ENCODE measurements at places on chromosomes 1 and 21. TPM values are rescaled to one million over a fixed set of nuclear protein-coding genes. Genes with fewer than 3 reads are reported as not detected.

Gene ATAD3B
- total RNA-seq, result 37.2 TPM

Gene PARP1
- total RNA-seq, result 586 TPM

Gene GJA9
- not detected for total RNA-seq

Gene CDK11A
- 26.2 TPM for total RNA-seq

Gene MROH7
- not detected for total RNA-seq

Gene C4BPB
- total RNA-seq, result not detected

- no peak overlapping the region for H3K4me3 ChIP-seq
- no peak overlapping the region for H3K27ac ChIP-seq
- no peaks in the 10 kb centered on the region for H3K27me3 ChIP-seq
- DNase-seq, result no peak
- H3K36me3 ChIP-seq, result peaks cover 14% of the 10 kb centered on the region
Observed at GRCh38 chr1:169884634-169885033, 9.1 kb downstream of the SCYL3 start.

DNA sequence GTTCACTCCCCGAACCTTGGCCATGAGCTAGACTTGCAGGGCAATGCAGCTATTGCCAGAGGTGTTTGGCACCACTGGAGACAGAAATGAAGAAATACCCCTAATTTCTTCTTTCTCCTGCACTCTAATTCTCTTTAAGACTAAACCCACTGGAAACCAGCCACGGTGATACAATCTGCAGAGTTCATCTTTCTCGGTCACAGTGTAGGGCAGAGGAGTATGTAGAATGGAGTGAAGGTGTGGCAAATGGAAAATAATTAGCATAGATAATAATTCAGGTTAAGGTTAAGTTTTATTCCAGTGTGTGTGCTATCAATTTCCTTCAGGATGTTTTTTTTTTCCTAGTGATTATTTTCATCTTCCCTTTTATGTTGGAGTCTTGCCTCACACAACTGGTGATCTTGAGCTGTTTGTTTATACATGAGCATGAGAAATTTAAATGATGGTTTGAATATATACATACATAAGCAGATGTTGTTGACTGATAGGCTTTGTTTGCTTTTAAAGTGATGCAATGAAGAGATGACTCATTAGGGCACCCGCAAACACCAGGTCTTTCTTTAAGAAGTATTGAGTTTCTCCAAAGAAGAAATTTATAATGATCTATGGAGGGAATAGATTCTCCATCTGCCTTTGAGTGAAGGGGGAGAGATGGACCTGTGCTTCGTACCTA is 81.9 kb downstream of the SPATA17 start:
- no peak overlapping the region for H3K27ac ChIP-seq
- no peaks in the 10 kb centered on the region for H3K27me3 ChIP-seq
- peaks cover under 1% of the 10 kb centered on the region for H3K4me1 ChIP-seq

GRCh38 chr1:66275083-66275482 is 258.9 kb upstream of the SGIP1 start:
- H3K27me3 ChIP-seq, result no peaks in the 10 kb centered on the region
- peaks cover 74% of the 10 kb centered on the region for H3K4me1 ChIP-seq
- H3K4me3 ChIP-seq, result no peak overlapping the region
- H3K36me3 ChIP-seq, result no peaks in the 10 kb centered on the region
- DNase-seq, result no peak

DNA sequence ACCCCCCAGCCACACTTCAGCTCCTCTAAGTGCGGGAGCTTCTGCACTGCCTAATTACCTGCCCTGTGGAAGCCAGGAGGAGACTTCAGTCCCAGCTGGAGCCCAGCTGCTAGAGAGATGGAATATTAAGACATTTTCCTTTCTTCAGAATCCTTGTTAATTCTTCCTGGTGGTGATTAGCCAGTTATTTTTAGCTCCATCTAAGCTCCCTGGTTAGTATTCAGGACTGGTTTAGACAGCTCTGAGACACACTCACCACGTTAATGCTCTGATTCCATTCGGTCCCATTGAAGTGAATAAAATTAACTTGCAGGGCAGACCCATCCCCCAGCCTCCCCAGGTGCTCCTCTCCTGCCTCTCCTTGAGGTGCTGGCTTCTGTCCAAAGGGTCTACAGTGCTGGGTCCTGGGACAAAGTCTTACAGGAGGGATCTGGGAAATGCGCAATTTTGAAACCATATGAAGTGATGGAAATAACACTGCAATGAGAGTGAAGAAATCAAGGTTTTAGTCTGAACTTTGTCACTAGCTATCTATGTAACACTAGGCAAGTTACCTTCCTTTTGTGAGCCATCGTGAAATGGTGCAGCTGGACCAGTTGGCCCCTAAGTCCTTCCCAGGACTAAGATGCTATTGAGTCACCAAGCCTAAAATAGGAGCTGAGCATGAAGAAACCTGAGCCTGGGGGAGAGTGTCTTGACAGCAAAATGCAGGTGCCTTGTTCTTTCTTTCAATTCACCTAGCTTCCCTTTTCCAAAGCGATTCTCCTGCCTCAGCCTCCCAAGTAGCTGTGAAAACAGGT is 117.4 kb upstream of the ATP1A1 start:
- no peak overlapping the region for H3K4me3 ChIP-seq
- DNase-seq, result no peak
- H3K27ac ChIP-seq, result no peak overlapping the region
- H3K27me3 ChIP-seq, result no peaks in the 10 kb centered on the region
- H3K4me1 ChIP-seq, result peaks cover 65% of the 10 kb centered on the region
- no peaks in the 10 kb centered on the region for H3K36me3 ChIP-seq

DNA sequence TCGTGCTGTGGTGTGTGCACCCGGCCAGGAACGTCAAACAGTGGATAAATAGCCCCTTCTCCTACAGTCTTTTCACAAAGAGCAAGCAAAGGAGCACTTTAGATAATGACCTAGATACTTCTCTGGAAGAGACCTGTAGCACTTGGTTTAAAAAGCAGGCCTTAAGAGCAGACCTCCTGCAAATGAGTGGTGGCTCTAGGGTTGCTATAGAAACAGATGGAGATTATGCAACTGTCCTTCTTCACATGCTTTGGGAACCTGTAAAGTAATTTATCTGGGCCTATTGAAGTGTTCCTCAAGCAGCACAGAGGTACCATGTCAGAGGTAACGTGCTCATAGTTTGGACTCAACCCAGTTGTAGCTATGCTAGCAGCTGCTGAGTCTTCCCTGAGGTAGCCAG is 208.2 kb upstream of the KIAA0040 start:
- no peak for DNase-seq
- no peaks in the 10 kb centered on the region for H3K27me3 ChIP-seq
- H3K36me3 ChIP-seq, result no peaks in the 10 kb centered on the region
- no peaks in the 10 kb centered on the region for H3K4me1 ChIP-seq
- no peak overlapping the region for H3K27ac ChIP-seq

GRCh38 chr1:245571815-245572294 is 417.1 kb downstream of the KIF26B start:
- no peak for DNase-seq
- H3K36me3 ChIP-seq, result no peaks in the 10 kb centered on the region
- H3K4me1 ChIP-seq, result peaks cover 23% of the 10 kb centered on the region
- no peaks in the 10 kb centered on the region for H3K27me3 ChIP-seq

- no peaks in the 10 kb centered on the region for H3K27me3 ChIP-seq
- H3K27ac ChIP-seq, result no peak overlapping the region
- H3K4me1 ChIP-seq, result no peaks in the 10 kb centered on the region
- H3K36me3 ChIP-seq, result no peaks in the 10 kb centered on the region
- no peak for DNase-seq
Observed at GRCh38 chr1:45442272-45442671, 48.7 kb downstream of the TESK2 start.

DNA sequence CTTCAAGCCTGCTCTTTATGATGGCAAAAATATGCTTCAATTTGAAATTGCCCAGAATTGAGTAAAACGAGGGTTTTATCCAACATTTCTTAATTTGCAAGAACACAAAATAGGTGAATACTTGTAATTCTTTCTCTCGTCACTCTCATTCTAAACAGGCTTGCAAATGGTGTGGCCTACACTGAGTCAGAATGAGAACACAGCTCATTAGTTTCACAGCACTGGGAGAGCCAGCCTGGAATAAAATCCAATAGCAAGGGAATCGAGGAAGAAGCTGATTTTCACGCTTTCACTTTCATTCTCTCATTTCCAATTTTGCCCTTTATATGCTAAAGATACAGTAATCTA is 537.5 kb downstream of the LTN1 start:
- H3K27ac ChIP-seq, result no peak overlapping the region
- no peak for DNase-seq
- H3K4me3 ChIP-seq, result no peak overlapping the region
- H3K36me3 ChIP-seq, result no peaks in the 10 kb centered on the region

DNA sequence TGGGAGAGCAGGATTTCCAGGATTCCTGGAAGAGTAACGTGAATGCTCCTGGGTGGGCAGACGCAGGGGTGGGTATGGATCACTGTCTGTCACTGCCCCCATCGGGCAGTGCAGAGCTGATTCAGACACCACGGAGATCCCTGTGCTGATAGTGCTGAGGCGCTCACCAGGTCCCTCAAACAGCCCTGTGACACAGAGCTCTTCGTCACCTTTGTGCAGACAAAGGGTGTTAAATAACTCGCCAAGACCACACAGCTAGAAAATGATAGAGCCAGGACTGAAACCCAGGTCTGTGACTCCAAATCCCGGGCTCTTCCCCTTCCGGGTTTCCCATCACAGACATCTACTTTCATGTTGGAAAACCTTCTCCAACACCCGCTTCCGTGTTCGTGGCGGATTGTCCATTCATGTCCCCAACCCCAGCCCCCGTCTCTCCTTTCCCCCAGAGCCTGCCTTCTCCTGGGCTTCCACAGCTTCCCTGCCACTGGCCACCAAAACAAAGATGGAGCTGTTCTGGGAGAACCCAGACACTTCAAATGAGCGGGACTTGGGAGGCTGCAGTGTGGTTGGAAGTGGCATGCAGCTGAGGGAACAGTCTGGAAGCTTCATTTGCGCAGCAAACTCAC is 2.6 kb downstream of the EFHD2 start:
- peaks cover 9% of the 10 kb centered on the region for H3K36me3 ChIP-seq
- H3K4me3 ChIP-seq, result peak overlapping the region; percentile 75
- no peak overlapping the region for H3K27ac ChIP-seq
- no peaks in the 10 kb centered on the region for H3K27me3 ChIP-seq
- no peak for DNase-seq
- peaks cover 21% of the 10 kb centered on the region for H3K4me1 ChIP-seq

- DNase-seq, result no peak
- H3K36me3 ChIP-seq, result no peaks in the 10 kb centered on the region
- peaks cover 10% of the 10 kb centered on the region for H3K4me1 ChIP-seq
Observed at GRCh38 chr1:16625497-16626408, 12.4 kb upstream of the NBPF1 start.
